Sigmoid colon (tissue), 7 donors: ENCODE measurements at places on chromosomes 7 and 10. TPM values are rescaled to one million over a fixed set of nuclear protein-coding genes. Genes with fewer than 3 reads are reported as not detected.

FKBP9 gene
- total RNA-seq, result 134 TPM

DNA sequence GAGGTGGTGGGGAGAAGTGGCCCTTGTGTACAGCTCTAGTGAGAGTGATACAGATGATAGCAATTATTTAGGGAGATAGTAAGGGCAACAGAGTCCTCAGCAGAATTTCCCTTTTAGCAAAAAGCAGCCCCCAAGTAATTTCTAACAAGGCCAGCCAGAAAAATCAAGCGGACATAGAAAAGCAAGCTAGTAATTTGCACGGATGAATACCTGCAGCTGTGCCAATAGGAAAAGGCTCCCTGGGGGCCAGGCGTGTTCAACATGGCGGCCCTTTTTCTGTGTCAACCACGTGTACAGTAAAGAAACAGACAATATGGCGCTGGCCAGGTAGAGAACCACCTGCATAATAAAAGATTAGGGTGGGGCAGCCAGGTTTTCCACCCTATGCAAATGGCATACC, 7.4 kb downstream of the MCM10 start:
- H3K36me3 ChIP-seq, result no peaks in the 10 kb centered on the region
- H3K27me3 ChIP-seq, result no peaks in the 10 kb centered on the region
- no peak overlapping the region for H3K4me3 ChIP-seq
- DNase-seq, result no peak

GRCh38 chr7:117034851-117035464, 81.7 kb downstream of the ST7 start:
- H3K4me3 ChIP-seq, result no peak overlapping the region
- H3K27ac ChIP-seq, result peak overlapping the region; percentile 52
- DNase-seq, result no peak
- peaks cover 44% of the 10 kb centered on the region for H3K4me1 ChIP-seq

CARD11 gene
- total RNA-seq, result 0.33 TPM

DNA sequence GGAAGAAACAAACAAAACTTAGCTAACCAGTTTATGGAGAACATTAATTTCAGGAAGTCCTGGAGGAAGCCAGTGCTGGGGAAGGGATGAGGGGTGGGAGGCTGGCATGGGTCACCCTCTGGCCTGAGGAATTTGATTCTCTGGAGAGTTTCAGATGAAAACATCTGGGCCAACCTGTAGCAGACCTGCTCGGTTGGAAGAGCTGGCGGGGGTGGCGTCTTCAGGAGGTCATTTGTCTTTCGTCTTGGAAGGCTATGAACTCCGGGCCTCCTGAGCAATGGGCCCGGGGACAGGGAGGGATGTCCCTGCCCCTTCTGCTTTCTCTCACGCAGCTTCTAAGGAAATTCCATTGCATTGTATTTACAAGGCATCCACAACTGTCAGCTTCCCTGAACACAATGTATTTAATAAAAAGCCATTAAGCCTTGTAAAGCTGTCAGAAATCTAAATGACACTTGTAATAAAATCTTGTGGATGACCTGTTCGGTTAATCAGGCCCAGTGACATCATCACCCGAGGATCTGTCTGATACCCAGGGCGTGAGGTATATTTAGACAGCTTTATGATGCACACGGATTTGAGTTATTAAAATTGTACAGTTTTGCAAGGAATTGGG, 250.5 kb downstream of the RAB11FIP2 start:
- no peak overlapping the region for H3K4me3 ChIP-seq
- no peak overlapping the region for H3K27ac ChIP-seq
- DNase-seq, result no peak
- no peaks in the 10 kb centered on the region for H3K36me3 ChIP-seq
- H3K27me3 ChIP-seq, result no peaks in the 10 kb centered on the region

GRCh38 chr10:17737027-17737965, 14.7 kb upstream of the TMEM236 start:
- H3K27me3 ChIP-seq, result no peaks in the 10 kb centered on the region
- peaks cover 6% of the 10 kb centered on the region for H3K4me1 ChIP-seq
- H3K27ac ChIP-seq, result no peak overlapping the region
- no peaks in the 10 kb centered on the region for H3K36me3 ChIP-seq
- no peak overlapping the region for H3K4me3 ChIP-seq

DNA sequence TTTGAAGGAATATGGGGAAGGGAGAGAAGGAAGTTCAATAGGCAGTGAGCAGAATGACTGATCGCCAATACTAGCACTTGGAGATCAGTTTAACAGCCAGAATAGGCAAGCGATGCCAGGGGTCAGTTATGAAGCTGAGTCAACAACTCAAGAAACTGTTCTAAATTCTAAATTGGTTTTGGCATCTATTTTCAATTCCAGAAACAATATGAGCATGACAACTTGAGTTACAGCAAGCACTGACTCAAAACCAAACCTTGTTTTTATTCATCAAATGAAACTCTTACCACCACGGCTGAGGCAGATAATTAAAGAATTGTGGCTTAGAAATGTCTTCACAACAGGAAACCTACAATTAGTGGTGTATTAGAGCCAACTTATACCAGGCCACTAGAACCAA, 180.5 kb upstream of the ASAH2 start:
- no peaks in the 10 kb centered on the region for H3K36me3 ChIP-seq
- no peak overlapping the region for H3K4me3 ChIP-seq
- peak overlapping the region; percentile 62 for H3K27ac ChIP-seq
- H3K27me3 ChIP-seq, result no peaks in the 10 kb centered on the region
- peaks cover 13% of the 10 kb centered on the region for H3K4me1 ChIP-seq

- H3K4me1 ChIP-seq, result peaks cover 8% of the 10 kb centered on the region
- no peaks in the 10 kb centered on the region for H3K27me3 ChIP-seq
- DNase-seq, result no peak
- no peak overlapping the region for H3K4me3 ChIP-seq
These were observed 76.7 kb downstream of the MACC1 start for GRCh38 chr7:20140291-20141001.

DNA sequence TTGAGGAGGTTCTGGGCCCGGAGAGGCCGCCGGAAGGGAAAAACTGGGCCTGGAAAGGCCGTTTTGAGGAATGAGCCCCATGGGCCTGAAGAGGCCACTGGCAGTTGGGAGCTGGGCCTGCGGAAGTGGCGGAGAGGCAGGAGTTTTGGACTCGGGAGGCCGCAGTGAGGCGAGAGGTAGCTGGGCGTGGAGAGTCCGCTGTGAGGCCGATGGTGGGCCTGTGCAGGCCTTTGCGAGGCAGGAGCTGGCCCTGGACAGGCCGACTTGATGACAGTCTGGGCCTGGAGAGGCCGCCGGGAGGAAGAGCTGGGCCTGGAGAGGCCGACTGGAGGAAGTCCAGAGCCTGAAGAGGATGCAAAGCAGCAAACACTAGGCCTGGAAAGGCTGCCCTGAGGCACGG, 259.0 kb upstream of the NUPR2 start:
- no peaks in the 10 kb centered on the region for H3K27me3 ChIP-seq
- no peaks in the 10 kb centered on the region for H3K4me1 ChIP-seq
- no peak for DNase-seq
- H3K36me3 ChIP-seq, result no peaks in the 10 kb centered on the region

DNA sequence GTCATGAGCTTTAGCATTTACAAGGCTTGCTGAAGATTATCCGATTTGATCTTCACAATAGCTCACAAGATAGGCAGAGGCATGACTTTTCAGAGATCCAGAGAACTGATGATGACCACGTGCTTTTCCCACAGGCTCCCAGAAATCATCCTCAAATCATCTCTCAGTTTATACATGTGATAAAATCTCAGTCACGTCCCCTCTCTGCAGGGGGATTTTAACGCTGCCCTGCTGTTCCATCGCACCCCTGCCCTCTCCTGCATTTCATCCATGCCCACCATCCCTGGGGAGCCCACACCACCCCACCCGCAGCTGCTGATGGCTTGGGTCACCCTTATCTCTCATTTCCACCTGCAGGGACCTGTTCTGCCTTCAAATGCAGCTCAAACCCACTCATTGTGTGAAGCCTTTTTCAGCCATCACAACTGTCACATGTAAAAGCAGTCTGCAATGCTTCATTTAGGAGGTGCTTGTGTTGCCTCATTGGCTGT, 141.8 kb downstream of the DIP2C start:
- H3K27me3 ChIP-seq, result no peaks in the 10 kb centered on the region
- DNase-seq, result peak; percentile 33
- no peak overlapping the region for H3K4me3 ChIP-seq
- H3K4me1 ChIP-seq, result no peaks in the 10 kb centered on the region
- H3K27ac ChIP-seq, result peak overlapping the region; percentile 35
- H3K36me3 ChIP-seq, result no peaks in the 10 kb centered on the region

DNA sequence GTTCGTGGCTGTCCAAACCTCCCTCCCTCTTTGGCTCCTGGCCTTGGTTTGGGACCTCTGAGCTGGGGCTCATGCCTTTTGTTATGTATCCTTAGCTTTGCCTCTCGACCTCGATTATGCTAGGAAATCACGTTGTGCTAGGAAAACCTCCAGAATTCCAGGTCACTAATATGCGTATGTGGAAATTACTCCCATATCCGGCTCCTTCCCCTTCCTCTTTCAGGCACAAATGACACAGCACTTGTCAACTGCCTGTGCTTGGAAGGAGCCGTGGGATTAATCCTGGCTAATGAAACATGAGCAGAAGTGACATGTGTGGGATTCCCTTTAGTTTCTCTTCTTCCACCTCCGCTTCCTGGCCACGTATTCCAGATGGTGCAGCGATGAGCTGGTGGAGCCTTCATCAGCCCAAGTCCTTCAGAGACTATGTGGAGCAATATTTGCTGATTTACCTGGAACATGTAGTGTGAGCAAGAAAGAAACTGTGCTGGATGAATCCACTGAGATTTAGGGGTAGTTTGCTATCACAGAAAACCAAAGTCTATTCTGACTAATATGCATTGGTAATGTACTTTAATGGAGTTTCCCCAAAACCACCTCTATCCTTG, 149.2 kb downstream of the REEP3 start:
- DNase-seq, result no peak
- no peak overlapping the region for H3K4me3 ChIP-seq
- peaks cover 24% of the 10 kb centered on the region for H3K4me1 ChIP-seq
- H3K36me3 ChIP-seq, result no peaks in the 10 kb centered on the region
- no peaks in the 10 kb centered on the region for H3K27me3 ChIP-seq

DNA sequence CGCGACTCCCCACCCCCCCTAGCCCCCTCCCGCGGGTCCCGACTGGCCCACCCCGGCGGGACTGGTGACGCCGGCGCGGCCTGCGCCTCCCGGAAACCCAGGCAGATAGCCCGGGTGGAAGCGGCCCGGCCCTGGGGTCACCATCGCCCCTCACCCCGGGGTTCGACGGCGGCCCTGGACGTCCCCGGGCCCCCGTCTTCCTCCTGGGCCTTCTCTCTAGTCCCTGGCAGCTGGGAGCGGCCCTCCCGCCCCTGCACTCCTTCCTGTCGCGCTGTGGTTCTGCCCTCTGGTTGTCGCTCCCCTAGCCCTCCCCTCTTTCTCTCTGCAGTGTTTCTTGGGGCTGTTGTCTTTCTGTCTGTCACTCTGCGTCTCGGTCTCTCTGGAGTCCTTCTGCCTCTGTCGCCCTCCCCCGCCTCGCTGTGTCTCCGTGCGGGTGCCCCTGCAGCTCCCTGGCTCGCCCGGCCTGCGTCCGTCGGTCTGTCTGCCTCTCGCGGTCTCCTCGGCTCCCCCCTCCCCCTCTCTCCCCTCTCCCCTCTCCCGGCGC, 90.5 kb upstream of the PAX2 start:
- H3K27ac ChIP-seq, result no peak overlapping the region
- no peaks in the 10 kb centered on the region for H3K36me3 ChIP-seq
- no peak for DNase-seq
- H3K4me3 ChIP-seq, result no peak overlapping the region
- H3K4me1 ChIP-seq, result peaks cover 34% of the 10 kb centered on the region

- no peaks in the 10 kb centered on the region for H3K27me3 ChIP-seq
- no peak for DNase-seq
- H3K4me3 ChIP-seq, result no peak overlapping the region
- no peaks in the 10 kb centered on the region for H3K36me3 ChIP-seq
These were observed 254.6 kb downstream of the SLC25A13 start for GRCh38 chr7:96067321-96067720.

- peak overlapping the region; percentile 61 for H3K27ac ChIP-seq
- DNase-seq, result peak; percentile 83
- H3K4me1 ChIP-seq, result peaks cover 59% of the 10 kb centered on the region
- no peaks in the 10 kb centered on the region for H3K27me3 ChIP-seq
These were observed 70.6 kb downstream of the FGFR2 start for GRCh38 chr10:121527690-121528089.

DNA sequence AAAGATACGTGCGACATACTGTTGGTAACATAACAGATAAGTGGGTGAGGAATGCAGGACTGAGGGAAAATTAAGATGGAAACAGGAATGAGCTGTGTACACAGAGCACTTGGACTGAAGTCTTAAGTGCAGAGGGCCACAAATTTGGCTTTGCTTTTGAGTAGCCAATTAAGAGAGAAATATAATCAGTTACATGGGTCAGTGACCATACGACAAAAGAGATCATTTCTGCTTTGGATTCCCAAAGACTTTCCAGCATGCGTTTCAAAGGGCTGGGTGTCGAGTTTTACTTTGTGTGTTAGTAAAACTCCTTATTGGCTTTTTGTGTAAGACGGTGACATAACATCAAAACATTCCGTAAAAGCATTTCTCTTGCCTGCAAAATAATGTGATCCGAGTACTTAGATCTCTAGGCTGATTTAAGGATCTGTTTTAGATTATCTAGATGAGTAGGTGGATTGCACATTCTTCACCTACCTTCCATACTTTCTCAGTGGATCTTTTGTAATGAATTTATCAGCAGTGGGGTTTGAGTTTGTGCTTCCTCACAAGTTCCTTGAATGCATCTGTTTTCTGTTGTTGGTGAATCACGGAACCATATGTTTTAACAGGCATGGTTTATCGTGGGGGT, 7.5 kb downstream of the RABGEF1 start:
- H3K4me3 ChIP-seq, result no peak overlapping the region
- H3K4me1 ChIP-seq, result peaks cover 21% of the 10 kb centered on the region
- H3K36me3 ChIP-seq, result no peaks in the 10 kb centered on the region
- no peaks in the 10 kb centered on the region for H3K27me3 ChIP-seq
- no peak overlapping the region for H3K27ac ChIP-seq
- no peak for DNase-seq

- H3K4me3 ChIP-seq, result no peak overlapping the region
- no peak overlapping the region for H3K27ac ChIP-seq
- H3K4me1 ChIP-seq, result no peaks in the 10 kb centered on the region
- H3K36me3 ChIP-seq, result no peaks in the 10 kb centered on the region
These were observed 46.3 kb upstream of the PIK3CG start for GRCh38 chr7:106818736-106819135.

- H3K27me3 ChIP-seq, result no peaks in the 10 kb centered on the region
- no peaks in the 10 kb centered on the region for H3K36me3 ChIP-seq
- DNase-seq, result no peak
- H3K4me1 ChIP-seq, result no peaks in the 10 kb centered on the region
These were observed 7.1 kb upstream of the GSTO1 start for GRCh38 chr10:104247513-104248146.

- H3K4me1 ChIP-seq, result no peaks in the 10 kb centered on the region
- H3K36me3 ChIP-seq, result no peaks in the 10 kb centered on the region
- H3K27me3 ChIP-seq, result no peaks in the 10 kb centered on the region
- DNase-seq, result no peak
- H3K4me3 ChIP-seq, result no peak overlapping the region
These were observed 111.2 kb upstream of the ZMIZ1 start for GRCh38 chr10:78957471-78958039.

DNA sequence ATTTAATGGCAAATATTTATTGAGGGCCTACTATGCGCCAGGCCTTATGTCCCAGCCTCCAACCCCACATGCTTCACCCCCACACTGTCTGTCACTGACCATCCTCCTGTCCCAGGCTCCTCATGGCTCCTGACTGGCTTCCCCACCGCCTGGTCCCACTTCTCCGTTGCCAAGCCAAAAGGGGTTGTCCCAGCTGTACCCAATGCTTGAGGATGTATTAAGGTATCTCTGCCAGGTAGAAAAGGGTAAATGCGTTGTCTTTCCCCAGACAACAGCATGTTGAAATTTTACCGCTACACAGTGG, 168.8 kb upstream of the FRMD4A start:
- no peaks in the 10 kb centered on the region for H3K36me3 ChIP-seq
- no peaks in the 10 kb centered on the region for H3K27me3 ChIP-seq
- H3K4me3 ChIP-seq, result no peak overlapping the region
- H3K27ac ChIP-seq, result peak overlapping the region; percentile 34
- DNase-seq, result no peak
